ENCODE measurements at places on chromosomes 3 and 15.

DNA sequence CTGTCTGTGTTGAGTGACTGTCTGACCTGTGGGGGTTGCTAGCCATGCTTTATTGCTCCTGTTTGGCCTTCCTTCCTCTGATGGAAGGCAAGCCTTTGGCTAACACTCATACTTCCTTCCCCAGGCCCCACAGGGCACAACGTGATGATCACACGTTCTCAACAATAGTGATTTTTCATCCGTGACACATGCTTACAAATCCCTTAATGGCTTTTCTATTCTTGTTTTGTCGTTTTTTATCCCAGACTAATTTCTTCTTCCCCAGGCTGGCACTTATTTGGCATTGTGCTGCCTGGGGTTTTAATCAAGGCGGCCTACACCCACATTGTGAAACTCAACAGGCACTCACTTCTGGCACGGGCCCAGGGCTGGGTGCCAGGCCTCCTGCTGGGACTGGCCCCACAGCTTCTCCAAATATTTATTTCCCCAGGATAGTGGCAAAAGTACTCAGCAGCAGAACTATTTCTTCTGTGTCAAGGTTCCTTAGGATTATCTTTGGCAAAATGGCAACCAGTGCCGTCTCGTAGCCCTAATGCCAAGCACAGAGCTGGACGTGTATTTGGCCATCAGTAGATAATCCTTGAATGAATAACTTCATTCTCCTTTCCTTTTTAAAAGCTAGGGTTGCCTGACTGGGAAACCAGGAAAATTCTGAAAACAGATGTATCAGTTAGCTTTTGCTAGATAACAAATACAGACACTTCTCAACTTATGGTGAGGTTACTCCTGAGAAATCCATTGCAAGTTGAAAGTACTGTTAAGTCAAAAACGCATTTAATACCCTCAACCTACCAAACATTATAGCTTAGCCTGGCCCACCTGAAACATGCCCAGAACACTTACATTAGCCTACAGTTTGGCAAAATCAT is 30.6 kb downstream of the CMTM7 start:
- DNase-seq = peak; percentile 25

- DNase-seq = no peak
Observed at GRCh38 chr15:89400116-89400781, 65.6 kb upstream of the POLG start.

DNA sequence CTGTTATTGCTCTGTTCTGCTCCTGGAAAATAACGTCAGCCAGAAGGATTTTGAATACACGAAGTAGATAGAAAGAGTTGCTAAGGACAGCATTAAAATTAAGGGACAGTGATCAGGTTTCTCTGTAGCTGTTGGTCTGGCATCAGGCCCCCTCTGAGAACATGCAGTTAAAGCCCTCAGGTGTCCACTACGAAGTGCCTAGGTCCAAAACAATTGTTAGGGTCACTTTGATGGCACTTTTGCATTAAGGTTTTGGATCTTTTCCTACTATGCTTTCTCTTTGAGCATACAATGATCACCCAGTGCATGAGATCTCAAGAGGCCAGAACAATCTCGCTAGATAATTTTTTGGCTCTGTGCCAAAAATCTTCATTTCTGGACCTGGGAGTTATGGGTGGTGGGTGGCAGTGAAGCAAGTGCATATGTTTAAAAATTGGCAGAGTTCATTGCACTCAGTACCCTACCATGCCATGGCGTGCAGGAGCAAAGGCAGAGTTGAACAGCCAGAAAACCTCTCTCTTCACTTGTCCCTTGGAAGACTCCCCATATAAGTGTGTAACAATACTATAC is 797.6 kb downstream of the ROBO2 start:
- no peak for DNase-seq

- DNase-seq = no peak
Observed at GRCh38 chr3:8974458-8974857, 11.2 kb upstream of the RAD18 start.

- DNase-seq = no peak
Observed at GRCh38 chr3:48756640-48757039, 39.6 kb upstream of the IP6K2 start.

DNA sequence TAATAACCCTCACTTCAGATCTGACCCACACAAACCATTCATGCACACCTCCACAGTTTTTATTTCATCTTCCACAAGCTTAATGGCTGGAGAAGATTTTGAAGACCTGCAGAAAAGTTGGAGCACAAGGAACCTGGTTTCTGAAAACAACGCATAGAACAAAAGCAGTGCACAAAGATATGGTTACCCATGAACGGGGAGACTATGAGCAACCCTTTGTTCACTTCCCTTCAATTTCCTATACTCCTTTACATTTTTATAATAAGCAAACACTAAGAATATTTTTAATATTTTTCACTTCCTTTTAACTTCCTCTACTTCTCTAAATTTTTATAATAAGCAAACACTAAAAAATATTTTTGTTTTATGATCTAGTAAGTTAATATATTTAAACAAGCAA is 103.5 kb upstream of the UBE2E2 start:
- DNase-seq = no peak

DNA sequence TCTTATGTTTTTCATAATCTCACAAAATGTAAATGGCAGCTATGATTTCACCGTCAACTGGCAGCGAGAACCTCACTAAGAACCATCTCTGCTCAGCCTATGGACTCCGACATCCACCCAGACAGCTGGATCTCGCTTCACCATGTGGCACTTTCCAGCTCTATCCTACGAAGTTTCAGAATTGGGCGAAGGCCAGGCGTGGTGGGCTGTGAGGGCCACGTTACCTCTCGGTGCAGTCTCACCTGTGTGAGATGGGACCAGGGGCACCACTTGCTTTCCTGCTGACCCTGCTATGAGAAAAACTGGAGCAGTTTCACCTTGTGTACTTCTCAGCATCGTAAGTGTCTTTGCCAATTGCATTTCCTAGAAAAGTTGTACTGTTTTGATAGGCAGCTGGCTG is 32.3 kb downstream of the CHDH start:
- DNase-seq = no peak

DNA sequence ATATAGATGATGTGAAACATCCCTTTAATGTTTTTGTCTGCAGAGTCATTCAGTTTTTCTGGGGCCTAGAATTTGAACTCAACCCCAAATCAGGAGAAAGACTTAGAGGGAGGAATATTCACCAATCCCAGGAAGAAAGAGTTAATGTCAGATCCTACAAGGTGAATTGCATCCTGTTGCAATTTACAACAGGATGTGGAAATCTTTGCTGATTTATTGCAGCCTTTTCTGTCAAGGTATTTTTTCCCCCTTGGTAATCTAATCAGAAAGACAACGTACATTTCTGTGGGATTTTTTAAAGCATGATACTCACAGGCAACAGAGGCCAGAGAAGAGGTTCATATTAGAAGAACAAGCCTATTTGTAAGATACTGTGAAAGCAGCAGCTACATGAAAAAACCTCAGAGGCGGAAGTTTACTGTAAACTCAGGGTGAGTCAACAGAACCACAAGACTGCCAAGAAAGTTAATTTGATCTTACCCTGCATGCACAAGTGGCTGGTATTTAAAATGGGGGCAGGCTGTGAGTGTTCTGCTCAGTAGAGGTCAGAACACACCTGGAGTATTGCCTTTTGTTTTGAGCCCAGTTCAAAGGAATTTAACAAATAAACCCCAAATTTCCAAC is 531.9 kb downstream of the AGBL1 start:
- no peak for DNase-seq

GRCh38 chr15:49441816-49442215 is 18.8 kb downstream of the FGF7 start:
- DNase-seq = no peak

DNA sequence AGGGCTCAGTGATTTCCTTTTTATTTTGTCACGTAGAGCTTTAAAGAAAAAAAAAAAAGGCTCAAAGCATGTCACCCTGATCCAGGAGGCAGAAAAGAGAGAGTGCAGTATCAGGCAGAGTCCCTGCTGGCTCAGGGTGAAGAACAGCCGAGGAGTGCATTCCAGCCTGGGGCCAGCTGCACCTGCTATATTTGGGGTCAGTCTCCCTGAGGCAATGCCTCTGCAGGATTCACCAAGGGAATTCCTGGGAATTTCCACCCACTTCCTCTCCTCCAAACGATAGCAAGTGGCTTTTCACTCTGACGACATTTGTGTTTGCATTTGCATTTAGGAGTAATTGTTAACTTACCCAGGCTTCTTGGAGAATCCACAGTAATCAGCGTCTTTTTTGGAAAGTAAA is 202.9 kb upstream of the CTNNB1 start:
- no peak for DNase-seq

DNA sequence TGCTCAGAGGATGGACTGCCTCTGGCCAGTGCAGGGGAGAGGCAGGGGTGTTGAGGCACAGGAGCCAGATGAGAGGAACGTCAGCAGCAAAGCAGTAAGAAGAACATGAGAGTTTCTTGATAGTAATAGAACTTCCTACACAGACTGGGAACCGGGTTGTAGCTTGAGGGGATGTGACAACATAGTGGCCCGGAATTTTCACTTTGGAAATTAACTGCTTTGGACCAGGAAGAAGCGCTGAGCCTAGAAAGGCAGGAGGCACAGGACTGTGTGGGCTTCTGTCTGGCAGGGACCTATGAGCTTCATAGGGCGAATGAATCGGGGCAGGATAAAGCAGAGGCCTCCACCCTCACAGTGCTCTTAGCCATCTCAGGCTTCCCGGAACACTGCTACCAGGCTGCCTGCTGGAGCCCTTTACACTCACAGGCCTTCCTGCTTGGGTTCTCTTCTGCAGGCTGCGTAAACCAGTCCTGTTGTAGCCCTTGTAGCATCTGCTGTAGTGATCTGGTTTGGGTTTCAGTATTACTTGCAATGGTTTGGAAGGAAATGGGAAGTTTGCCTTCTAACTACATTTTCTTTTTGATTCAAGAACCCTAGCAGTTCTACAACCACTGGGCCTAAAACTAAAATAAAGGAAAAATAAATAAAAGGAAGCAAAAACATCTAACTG is 3.3 kb upstream of the ADPGK start:
- DNase-seq = no peak

- no peak for DNase-seq
Observed at GRCh38 chr3:10330319-10330718, 9.4 kb upstream of the SEC13 start.

- DNase-seq = no peak
Observed at GRCh38 chr3:106810300-106810875, 566.9 kb upstream of the CCDC54 start.

- no peak for DNase-seq
Observed at GRCh38 chr3:6807967-6808588, 52.8 kb upstream of the GRM7 start.

- DNase-seq = no peak
Observed at GRCh38 chr3:116056280-116056679, 389.0 kb downstream of the LSAMP start.

- DNase-seq = no peak
Observed at GRCh38 chr3:4107430-4107829, 195.7 kb upstream of the SETMAR start.

DNA sequence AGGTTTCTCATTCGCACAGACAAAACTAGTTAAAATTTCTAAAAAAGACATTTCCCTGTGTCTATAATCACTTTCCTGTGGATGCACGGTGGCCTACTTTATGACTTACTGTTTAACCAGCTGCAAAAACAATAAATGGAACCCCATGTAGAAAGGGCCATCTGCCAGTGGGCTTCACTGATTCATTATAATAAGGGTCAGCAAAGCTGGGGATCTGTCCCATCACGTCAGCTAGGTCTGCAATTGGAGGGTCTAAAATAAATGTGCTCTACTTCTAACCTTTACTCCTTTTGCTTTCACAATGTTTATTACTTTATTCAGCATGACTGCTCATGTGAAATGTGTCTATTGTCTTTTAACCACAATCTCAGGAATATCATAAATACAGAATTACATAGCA is 43.1 kb upstream of the NMD3 start:
- DNase-seq = no peak

GRCh38 chr15:95894407-95894956 is 436.0 kb upstream of the NR2F2 start:
- DNase-seq = no peak

- DNase-seq = no peak
Observed at GRCh38 chr15:85458764-85459163, 78.4 kb downstream of the AKAP13 start.

DNA sequence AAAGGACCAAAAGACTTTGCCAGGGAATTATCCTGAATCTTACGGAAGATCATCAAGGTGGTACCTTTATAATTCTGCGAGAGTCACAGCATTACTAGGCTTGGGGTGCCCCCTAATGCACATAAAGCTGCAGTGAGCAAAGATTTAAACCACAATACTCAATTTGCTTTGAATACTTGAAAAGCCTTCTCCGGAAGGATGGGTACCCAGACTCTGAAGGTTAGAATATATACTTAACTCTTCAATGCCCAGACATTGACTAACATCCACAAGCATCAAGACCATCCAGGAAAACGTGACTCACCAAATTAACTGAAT is 117.8 kb upstream of the KCNH8 start:
- no peak for DNase-seq

DNA sequence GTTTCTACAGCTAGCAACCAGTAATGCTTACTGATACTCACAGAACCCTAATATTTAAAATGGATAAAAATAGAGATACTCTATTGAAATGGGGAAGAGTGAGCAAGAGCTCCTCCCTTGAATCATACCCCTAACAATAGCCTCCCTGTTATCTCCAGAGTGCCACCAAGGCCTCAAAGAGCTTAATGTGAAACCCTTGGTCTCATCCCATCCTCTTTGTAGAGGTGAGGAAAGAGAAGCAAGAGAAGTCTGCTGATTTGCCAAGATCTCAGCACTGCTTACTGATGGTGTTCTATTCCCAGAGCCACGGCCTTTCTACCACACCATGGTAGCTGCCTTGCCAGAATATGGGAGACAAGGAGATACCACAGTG is 463.4 kb upstream of the PROK2 start:
- no peak for DNase-seq

DNA sequence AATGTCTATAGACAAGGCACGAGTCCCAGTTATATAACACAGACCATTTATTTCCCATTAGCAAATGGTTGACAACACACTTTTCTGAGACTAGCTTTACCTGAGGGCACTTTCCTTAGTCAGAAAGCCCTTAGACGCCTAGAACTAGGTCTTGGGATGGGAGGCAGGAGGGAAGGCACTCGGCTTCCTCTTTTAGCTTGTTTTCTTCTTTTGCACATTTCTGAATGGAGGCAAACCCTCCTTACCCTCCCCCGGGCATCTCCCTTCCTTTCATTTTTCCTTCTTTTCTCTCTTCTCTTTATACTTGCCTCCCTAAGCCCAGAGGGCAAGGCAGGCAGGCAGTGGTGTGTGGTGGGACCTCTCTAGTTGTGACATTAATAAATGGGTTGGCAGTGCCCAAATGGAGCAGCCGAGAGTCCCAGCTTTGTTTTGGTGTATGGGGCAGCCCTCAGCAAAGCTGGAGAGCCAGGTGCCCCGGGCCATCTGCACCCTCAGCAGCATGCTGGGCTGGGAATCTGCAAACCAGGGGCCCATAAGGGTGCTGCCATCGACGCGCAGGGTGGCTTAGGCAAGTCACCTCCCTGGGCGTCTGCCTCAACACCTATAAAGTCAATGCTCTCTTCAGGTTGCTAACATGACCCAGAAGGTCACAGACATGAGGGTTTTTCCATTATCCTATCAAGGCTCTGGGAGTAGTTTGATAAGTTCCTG is 21.1 kb upstream of the BCL2L10 start:
- DNase-seq = no peak
